Stimulated activated CD4-positive, alpha-beta T cell treated with anti-CD3 and anti-CD28 coated beads, Interleukin-4, amount 100 ng/mL, for 4 hours (primary cell): ENCODE measurements at places on chromosomes 4 and X.

DNA sequence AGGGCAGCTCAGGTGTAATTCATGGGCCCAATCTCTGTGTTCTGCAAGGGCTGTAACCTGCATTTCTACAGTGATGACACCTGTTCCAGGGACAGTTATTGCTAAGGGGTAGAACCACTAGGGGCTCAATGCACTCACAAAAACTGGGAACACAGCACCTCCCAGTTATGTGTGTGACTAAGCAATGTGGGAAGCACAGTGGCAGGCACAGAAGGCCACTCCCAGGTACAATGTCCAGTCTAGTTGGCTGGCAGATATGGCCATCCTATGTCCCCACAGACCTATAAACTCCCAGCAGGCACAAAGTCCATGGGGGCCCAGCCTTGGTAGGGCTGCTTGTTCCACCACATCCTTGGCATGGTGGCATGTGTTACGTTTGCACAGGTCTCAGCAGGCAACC lies 25.7 kb downstream of the CXCL13 start:
- DNase-seq: no peak

- DNase-seq: no peak
Measured at GRCh38 chr4:110619463-110620247, 3.2 kb downstream of the PITX2 start.

GRCh38 chrX:46961574-46962283 lies 49.5 kb downstream of the JADE3 start:
- DNase-seq: no peak

DNA sequence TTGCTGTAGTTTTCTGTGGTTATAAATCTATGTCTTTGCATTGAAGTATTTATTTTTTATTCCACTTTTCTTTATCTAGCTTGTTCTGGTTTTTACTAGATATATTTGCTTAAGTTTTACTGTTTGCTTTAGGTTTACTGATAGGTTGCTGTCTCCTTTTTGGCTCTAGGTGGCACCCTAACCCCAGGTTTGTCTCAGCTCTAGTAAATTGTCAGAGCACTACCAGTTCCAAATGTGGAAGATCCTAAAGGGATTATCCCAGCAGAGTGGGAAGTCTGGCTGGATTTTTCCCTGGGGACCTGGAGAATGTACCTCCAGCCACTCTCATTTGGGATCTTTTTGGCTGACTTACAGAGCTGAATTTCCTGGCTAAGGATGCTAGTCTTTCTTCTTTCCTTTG lies 106.1 kb downstream of the PBDC1 start:
- DNase-seq: peak; percentile 3

DNA sequence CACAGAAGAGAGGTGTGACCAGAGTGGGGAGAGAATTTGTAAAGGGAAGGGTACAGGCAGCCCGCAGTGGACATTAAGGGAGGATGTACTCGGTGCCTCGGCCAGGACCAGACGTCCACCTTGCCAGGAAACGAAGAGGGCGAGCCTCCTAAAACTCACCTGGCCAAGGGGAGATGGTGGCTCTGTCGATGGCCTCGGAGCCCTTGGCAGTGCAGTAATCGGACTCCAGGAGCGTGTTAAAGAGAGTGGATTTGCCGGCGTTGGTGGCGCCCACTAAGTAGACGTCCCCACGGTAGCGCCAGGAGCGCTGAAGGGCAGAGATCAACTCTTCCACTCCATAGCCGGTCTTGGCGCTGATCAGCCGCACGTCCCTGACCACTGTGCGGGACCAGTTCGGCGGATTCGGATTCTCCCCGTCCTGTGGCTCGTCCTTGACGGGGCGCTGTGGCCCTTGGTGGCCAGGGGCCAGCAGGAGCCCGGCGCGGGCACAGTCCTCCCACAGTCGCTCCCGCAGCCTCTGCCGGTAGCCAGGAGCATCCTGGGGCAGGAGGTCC lies 1.0 kb downstream of the NOA1 start:
- DNase-seq: no peak

DNA sequence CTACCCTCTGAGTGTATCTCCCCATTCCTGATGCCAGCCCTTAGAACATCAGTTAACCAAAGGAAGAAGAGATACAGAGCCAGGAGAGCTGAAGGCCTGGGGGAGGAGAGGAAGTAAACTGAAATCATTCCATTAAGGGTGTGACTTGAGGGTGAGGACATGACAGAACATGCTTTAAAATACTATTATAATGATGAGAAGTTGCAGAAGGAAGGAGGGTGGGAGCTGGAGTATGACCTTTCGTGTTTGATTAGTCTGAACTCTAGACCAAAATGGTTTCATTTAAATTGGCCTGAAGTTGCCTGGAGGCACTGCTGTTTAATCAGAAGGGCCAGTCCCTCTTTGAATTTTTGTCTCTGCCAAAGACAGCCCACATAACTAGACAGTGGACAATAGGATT lies 11.4 kb downstream of the INTS6L start:
- DNase-seq: no peak

DNA sequence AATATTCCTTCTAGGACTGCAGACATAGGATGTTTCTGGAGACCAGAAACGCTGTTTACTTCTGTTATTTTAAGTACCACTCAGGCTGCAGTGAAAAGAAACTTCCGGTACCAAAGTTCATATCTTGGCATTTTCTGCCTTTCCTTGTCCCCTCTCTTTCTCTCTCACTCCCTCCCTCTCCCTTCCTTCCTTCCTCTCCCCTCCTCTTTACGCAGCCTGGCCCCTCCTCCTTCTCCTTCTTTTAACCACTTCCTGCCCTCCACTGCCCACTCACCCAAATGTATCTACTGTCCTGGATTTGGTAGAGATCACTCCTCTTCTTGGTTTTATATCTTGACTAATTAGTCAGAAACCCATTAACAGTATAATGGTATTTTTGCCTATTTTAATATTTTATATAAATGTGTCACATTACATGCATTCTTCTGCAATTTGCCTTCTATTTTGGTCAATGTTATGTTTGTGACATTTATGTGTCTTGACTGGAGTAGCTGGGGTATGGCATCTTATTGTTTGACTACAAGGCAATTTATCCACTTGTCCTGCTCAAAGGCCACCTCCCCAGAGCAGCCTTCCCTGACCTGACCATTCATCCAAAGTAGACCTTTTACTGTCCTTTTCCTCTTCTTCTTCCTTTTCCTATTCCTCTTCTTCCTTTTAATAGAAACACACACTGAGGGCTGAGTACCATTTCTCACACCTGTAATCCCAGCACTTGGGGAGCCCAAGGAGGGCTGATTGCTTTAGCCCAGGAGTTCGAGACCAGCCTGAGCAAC lies 56.9 kb downstream of the BCOR start:
- DNase-seq: no peak

DNA sequence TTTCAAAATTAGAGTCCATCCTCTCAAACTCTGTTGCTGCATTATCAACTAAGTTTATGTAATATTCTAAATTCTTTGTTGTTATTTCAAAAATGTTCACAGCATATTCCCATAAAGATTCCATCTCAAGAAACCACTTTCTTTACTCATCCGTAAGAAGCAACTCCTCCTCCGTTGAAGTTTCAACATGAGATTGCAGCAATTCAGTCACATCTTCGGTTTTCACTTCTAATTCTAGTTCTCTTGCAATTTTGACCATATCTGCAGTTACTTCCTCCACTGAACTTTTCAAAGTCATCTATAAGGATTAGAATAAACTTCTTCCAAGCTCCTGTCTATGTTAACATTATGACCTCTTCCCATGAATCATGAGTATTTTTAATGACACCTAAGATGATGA lies 216.6 kb upstream of the SLC7A11 start:
- DNase-seq: no peak

DNA sequence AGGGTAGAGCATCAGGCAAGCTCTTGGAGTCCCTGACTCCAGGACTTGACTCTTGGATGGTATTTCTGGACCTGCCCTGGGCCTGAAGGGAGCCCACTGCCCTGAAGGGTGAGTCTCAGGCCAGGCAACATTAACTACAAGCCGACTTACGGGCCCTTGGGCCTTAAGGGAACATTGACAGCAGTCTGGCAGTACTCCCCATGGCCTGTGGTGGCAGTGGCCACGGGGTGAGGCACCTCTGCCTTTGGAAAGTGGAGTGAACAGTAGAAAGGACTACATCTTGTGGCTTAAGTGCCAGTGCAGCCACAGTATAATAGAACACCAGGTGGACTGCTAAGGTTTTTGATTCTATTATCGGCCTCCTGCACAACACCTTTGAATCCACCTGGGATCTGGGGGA lies 36.3 kb downstream of the SH3BGRL start:
- DNase-seq: no peak

GRCh38 chrX:23854945-23855344 lies 52.8 kb downstream of the APOO start:
- no peak for DNase-seq

DNA sequence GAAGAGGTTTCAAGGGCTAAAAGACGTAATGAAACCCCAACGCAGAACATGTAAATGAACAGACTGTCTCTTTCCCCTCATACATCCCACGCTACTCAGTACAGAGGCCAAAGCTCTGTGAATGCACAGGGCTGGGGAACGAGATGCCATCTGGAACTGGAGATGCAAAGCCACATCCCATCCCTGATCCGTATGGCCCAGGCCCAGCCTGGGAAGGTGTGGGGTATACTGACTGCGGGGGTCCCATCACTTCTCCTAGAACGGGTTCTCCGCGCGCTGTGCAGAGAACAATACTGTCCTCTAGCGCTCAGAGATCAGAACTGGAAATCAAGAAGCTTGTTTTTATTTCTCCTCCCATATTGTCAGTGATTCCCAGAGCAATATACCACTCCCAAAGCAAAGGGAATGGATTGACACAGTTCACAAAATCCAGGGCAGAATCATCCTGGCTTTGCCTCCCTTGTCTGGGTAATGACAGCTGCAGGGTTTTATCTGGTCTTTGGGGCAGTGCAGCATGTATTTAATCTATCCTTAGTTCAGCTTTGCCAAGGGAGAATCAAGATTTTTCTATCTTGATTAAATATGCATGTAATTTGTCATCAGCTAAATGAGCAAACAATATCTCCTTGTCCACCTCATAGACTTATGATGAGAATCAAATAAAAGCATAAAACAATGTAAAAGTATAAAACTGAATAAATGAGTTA lies 47.3 kb upstream of the TLR3 start:
- no peak for DNase-seq

DNA sequence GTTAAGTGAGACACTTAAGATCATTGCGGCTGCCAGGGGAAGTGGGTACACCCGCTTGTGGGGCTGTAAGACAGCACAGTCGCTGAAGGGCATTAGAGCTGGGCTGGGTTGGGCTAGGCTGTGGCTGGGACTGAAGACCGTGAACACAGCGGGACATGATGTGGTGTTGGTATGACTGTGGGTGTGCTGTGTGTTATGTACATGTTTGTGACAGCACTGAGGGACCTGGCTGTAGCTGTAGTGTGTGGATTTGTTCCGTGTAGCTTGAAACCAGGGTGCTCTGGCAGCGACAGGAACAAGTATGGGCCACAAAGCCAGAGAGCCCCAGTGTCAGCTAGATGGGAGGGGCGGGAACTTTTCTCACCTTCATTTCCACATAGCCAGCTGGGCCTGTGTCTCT lies 82.1 kb downstream of the NHSL2 start:
- peak; percentile 11 for DNase-seq

DNA sequence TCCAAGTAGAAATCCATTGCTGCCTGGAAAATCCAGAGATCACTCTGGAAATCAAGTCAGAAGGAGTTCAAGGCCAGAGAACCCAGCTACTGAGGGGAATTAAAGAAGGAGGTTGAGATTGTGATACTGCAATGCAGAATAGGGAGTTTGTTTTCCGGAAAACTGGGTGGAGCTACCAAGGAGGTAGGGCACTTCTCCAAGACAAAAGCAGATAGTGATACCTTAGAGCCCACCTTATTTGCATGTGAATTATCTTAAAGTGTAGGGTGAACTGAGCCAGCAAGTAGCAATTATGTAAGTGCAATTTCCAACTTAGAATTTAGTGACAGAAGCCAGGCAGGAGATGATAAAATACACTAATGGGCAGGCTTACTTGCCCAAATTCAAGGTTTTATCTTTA lies 178.9 kb downstream of the MID1 start:
- no peak for DNase-seq

DNA sequence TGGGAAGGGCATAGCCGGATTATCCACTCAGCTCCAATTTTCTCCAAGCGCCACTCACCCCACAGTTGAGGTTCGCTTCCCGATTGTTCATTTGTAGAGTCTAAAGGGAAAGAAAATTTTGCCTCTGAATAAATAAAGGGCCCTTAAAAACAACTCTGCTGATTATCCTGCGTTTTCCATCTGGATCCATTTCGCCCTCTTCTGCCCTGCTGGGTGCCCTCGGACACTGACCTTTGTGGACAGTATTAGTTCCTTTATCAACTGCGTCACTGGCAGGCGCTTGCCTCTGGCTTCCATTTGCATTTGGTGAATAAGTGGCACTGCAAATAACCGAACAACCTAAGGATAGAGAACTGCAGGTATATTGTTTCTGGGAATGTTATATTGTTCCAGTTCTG lies 10.1 kb downstream of the GSX2 start:
- DNase-seq: no peak

- no peak for DNase-seq
Measured at GRCh38 chr4:106364282-106364681, 4.3 kb downstream of the GIMD1 start.

GRCh38 chr4:73406548-73406875 lies 2.4 kb downstream of the ALB start:
- DNase-seq: no peak

GRCh38 chr4:76962406-76963130 lies 13.0 kb downstream of the SEPTIN11 start:
- DNase-seq: no peak

- no peak for DNase-seq
Measured at GRCh38 chr4:52959541-52959940, 97.4 kb downstream of the RASL11B start.

- DNase-seq: peak; percentile 59
Measured at GRCh38 chrX:71533851-71534561, 1.1 kb downstream of the OGT start.

GRCh38 chr4:180486342-180486741 lies 1756.9 kb upstream of the TENM3 start:
- DNase-seq: no peak

- DNase-seq: no peak
Measured at GRCh38 chrX:139924069-139924695, 8.7 kb downstream of the ATP11C start.

DNA sequence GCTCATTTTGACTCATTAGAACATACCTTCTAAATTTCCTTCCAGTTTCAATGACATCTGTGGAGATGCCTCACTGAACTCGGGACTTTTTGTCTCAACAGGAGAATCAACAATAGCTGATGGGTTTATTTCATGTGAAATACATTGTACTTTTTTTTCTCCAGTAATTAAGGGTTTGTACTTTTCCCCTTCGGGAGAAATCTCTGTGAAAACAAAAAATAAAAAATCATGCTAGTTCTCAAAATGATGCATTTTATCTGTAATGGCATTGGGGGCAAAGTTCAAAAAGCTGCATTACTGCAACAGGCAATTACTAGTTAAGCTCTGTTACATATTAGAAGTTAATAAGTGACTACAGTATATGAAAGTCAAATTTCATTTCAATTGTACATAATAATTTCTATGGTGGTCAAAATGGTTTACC lies 167.3 kb upstream of the SH3RF1 start:
- no peak for DNase-seq

DNA sequence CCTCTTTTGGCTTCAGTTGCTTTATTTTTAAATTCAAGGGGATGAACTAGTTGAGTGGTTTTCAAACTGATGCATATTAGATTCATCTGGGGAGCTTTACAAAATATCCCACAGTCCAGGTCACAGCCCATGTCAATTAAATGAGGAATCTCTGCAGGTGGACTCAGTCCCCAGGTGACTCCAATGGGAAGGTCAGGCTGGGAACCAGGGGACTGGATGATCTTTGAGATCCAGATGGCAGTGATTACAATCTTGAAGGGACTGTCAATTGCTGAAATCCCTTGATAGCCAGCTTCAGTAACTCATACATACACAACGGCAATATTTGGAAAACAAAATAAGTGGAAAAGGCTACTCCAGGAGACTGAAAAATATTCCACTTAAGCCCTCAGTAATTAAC lies 7.0 kb downstream of the ADH1B start:
- no peak for DNase-seq
